Stimulated activated CD8-positive, alpha-beta memory T cell treated with anti-CD3 and anti-CD28 coated beads, Interleukin-4, amount 100 ng/mL, for 48 hours (primary cell): ENCODE measurements at places on chromosomes 5 and 9.

GRCh38 chr9:137891588-137892423, 14.2 kb downstream of the CACNA1B start:
- no peak for DNase-seq

- no peak for DNase-seq
These were observed 237.0 kb upstream of the CDH9 start for GRCh38 chr5:27275345-27275744.

DNA sequence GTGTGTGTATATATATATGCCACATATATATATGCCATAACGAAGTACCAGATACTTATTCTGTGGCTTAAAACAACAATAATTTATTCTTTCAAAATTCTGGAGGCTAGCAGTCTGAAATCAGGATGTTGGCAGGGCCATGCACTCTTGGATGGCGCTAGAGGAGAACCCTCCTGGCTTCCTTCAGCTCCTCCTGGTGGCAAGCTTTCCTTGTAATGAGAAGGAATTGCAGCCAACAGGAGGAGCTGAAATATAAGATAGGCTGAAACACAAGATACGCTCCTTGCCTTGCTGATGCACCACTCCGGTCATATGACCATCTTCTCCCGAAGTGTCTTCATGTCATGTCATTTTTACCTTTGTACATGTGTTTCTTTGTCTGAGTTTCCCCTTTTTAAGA, 368.1 kb upstream of the CTNND2 start:
- no peak for DNase-seq

- no peak for DNase-seq
These were observed 315.1 kb downstream of the CCDC171 start for GRCh38 chr9:15867988-15868387.

DNA sequence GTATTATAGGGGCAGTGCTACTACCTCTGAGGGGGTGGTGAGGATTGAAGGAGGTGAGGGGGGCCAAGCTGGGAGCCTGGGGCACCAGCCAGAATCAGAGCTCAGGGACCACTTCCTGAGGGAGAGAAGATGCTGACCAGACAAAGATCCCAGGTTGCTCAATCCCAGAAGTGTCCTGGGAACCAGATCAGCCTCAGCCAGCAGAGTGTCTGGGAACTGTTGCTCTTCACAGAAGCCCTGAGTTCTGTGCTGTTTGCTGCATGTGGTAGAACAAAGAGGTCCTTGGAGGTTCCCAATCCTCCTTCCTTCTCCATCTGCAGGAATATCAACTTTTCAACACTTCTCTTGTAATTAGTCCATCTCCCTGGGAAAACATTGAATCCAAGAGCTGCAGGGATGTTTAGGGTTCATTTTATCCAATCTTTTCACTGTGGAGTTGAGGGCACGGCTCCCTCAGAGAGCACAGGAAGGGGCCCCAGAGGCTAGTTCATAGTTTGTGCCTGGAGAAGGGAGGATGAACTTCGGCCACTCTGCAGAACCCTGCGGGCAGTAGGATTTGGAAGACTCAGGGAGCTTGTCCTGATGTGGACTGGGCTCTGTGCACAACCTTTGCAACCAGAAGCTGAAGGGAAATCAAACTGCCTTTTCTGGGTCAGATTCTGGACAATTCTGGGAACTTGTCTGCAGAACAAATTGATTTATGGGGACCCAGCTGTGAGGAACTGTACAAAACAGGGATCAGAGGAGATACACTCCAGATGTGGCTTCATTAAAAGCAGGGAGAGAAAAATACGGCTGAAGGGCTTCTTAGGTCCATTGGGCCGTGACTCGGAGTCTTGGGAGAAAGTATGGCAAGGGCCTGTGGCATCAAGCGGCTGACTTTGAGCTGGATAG, 57.1 kb downstream of the GALNT12 start:
- no peak for DNase-seq

- DNase-seq, result no peak
These were observed 88.9 kb upstream of the TBCA start for GRCh38 chr5:77864997-77865396.

- no peak for DNase-seq
These were observed 764.5 kb upstream of the ADAMTS16 start for GRCh38 chr5:4375640-4376039.

GRCh38 chr9:68746525-68746924, 41.5 kb downstream of the PIP5K1B start:
- no peak for DNase-seq

DNA sequence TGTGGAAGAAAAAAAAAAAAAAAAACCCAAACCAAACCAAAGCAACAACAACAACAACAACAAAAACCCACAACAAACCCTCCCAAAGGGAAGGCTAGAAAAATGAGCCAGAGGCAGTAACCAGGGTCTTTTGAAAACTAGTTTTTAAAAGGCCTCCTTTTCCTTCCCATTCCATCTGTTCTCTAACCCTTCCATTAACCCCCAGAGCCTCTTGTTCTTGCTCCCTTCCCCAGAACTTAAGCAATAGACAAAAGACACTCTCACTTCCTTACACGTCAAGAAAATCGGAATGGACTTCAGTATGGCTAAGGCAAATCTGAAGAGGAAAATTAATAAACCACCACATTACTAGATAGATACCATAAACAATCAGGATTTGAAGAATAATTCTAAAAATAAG, 292.8 kb downstream of the ARL15 start:
- no peak for DNase-seq

DNA sequence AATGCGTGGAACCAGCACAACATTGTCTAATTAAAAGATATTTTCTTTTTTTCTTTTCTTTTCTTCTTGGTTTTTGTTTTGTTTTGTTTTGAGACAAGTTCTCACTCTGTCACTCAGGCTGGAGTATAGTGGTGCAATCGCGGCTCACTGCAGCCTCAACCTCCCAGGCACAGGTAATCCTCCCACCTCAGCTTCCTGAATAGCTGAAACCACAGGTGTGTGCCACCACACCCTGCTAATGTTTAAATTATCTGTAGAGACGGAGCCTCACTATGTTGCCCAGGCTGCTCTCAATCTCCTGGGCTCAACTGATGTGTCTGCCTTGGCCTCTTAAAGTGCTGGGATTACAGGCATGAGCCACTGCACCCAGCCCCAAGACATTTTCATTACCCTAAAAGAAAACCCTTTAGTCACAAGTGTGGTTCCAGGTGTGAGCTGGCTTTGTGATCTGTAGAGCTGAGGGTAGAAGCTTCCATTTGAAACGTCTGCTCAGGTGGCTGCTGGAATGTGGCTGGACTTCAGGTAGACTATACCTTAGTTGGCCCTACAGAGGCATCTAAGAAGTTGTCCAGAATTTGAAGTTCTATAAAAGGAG, 19.1 kb upstream of the NEK6 start:
- DNase-seq, result no peak

DNA sequence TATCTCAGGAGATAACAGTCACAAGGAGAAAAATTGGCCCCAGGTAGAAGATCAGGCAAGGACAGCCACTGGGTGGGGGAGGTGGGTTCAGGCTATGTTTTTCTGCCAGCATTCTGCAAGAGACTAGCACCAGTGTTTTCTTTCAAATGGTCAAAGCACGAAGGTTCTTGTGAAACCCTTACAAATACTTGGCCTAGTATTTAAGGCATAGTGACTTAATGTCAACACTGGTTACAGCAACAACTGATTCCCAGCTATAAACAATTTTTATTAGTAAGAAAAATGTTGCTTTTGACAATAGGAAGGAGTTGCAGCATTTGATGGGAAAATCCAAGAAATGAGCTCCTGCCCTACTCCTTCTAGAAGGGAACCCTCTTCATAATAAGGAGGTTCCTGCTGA, 349.6 kb downstream of the SLIT3 start:
- no peak for DNase-seq

- DNase-seq, result no peak
These were observed 98.2 kb downstream of the NDFIP1 start for GRCh38 chr5:142206801-142207200.

DNA sequence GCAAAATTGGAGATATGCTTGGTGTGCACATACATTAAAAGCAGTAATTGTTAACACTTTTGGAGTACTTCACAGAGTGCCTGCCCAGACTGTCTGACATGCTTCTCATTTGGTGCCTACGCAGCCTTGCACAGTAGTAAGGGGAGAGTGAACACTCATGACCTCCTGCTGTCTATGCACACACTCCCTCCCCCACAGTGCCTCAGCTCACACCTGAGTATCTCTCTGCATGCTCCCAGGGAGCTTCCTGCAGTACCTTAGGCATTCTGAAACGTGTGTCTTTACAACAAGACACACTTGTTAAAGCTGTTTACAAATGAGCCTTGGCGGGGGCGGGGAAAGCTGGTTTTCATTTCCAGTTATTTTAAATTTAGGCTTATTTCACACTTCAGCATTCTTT, 18.0 kb downstream of the MAP3K1 start:
- no peak for DNase-seq

DNA sequence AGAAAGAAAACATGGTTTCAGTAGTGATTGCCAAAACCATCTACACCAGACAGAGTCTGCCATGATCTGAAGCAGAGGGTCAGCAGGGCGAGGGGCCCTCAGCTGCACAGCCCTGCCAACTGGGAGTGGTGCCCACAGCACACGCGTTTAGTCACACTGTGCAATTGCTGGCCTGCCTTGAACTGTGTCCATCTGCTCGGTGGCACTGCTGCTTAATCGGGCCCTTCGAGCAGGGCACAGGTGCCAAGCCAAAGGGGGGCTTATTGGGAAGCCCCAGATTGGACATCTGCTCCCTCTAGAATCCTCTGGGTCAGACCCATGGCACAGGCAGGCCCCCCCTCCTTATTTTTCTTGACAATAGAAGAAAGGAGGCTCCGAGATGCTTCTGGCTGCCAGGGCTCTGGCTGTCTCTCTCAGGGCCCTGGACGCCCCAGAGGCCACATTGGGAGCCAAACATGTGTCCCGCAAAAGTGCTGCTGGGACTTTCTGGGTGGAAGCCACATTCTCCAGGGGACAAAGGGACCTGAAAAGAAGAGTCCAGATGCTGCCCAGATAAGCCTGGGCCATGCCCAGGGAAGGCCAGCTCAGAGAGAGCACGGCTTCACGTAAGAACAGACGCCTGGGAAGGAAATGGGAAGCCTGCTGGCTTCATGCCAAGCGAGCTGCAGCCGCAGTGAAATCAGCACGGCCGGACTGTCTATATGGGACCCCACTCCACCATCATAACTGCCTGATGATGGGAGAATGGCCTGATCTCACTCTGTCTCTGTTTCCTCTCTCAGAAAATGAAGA, 349.2 kb downstream of the GADD45G start:
- DNase-seq, result no peak

DNA sequence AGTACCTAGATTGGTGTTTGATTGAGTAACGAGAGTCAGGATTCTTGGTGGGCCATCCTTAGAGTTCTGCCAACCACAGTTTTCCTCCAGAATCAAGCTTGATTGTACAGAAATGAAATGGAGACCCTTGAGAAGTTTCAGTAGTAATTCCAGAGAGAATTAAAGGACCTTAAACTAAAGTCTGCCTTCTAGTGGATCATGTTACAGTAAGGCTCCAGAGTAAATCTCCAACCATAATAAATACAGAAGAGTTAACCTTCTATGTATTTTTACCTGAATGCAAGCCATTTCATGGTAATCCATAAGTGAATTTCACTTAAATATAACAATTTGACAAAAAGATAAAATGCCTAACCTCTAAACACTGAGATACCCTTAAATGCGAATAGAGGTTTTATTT, 53.0 kb upstream of the CNTLN start:
- DNase-seq, result no peak

DNA sequence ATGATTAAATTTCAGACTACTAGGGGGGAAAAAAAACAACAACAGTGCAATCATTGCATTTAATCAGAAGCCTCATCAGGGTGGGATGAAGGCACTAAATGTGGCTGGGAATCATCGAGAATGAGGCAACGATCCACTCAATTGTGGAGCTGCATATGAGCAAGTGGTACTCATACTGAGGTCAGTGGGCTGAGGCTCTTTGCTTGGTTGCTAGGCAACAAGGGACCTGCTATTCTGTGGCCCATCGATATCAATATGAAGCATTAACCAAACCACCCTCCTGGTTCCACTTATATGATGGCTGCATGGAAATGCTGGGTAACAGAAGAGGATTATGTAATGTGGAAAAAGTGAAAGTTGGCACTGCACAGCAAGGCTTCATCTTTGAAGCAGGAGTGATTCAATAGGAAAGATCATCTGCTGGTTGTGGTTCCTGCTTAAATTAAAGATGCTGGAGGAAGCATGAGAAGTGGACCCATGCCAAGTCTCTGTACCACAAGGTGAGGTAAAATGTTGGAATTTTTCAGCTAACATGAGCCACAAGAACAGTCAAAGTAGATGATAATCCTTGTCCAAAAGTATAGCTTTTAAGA, 159.8 kb upstream of the HMHB1 start:
- peak; percentile 50 for DNase-seq

GRCh38 chr9:84862308-84862707, 192.8 kb downstream of the NTRK2 start:
- DNase-seq, result no peak

GRCh38 chr5:9919306-9920030, 289.3 kb upstream of the TAS2R1 start:
- DNase-seq, result no peak

DNA sequence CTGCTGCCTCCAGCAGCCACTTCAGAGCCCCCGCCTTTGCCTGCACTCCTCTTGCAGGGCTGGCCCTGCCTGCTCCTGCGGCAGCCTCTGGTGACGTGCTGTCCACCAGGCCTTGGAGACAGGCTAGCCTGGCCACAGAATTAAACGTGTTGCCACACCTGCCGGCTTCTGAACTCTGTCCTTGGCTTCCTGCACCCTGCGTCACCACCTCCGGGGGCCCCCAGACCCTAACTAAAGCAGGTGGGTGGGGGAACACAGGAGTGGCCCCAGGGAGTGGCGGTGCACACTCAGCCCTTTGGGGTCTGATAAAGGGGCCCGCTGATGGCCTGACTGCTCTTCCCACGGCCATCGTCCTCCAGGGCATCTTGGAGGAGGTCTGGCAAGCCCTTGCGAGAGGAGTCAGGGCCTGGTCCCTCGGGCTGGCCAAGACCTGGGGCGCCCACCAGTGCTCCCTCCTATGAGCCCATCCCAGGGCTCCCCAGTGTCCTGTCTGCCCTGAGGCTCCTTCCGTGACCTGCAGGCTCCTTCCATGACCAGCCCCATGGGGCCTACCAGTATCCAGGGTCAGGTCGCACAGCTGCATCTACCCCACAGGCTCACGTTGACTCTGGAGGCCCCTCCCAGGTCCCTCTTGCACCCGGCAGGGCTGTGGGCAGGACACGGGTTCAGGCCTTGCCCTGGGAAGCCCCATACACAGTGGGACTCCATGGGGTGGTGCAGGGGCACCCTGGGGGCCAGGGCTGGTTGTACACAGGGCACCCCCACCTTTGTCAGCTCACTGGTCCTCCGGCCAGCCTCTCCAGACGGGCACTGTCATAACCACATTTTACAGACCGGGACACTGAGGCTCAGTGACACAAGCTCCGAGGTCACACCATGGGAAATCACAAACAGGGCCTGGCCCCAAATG, 1.0 kb upstream of the MAMDC4 start:
- DNase-seq, result no peak
